Iris pigment epithelial cell (primary cell): ENCODE measurements at places on chromosomes 2 and 18.

DNA sequence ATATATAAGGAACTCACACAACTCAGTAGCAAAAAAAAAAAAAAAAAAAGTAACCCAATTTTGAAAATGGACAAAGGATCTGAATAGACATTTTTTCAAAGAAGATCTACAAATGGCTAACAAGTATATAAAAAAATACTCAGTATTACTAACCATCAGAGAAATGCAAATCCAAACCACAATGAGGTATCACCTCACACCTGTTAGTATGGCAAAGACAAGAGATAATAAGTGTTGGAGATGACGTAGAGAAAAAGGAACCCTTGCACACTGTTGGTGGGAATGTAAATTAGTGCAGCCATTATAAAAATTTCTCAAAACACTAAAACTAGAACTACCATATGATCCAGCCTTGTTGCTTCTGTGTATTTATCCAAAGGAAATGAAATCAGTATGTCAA lies 5.8 kb upstream of the CNDP1 start:
- DNase-seq: no peak

DNA sequence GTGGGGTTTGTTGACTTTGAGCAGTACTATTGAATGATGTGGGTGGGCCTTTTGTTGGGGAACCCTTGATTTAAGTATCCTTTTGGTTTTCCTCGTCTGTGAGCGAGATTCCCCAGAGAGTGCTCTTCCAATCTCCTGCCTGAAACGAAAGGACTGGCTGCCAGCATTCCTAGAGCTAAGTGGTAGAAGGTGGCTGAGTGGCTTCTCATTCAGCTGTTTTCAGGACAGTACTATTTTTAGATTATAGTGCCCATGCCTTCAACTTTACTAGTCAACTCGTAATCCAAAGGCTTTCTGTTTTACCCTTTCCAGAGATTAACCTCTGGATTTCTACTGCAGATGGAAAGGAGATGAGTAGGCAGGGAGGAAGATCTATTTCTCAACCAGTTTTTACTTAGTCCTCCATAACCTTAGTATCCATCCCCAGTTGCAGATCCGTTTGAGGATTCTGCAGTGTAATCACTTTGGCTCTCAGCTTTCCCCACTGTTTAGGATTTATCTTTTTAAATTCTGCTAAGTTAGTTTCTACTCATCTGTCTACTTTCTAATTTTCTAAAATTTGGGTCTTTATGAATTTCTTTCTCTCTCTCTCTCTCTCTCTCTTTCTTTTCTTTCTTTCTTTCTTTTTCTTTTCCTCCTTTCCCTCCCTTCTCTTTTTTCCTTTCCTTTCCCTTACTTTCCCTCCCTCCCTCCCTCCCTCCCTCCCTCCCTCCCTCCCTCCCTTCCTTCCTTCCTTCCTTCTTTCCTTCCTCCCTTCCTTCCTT lies 9.2 kb downstream of the SLC4A1AP start:
- DNase-seq: no peak

DNA sequence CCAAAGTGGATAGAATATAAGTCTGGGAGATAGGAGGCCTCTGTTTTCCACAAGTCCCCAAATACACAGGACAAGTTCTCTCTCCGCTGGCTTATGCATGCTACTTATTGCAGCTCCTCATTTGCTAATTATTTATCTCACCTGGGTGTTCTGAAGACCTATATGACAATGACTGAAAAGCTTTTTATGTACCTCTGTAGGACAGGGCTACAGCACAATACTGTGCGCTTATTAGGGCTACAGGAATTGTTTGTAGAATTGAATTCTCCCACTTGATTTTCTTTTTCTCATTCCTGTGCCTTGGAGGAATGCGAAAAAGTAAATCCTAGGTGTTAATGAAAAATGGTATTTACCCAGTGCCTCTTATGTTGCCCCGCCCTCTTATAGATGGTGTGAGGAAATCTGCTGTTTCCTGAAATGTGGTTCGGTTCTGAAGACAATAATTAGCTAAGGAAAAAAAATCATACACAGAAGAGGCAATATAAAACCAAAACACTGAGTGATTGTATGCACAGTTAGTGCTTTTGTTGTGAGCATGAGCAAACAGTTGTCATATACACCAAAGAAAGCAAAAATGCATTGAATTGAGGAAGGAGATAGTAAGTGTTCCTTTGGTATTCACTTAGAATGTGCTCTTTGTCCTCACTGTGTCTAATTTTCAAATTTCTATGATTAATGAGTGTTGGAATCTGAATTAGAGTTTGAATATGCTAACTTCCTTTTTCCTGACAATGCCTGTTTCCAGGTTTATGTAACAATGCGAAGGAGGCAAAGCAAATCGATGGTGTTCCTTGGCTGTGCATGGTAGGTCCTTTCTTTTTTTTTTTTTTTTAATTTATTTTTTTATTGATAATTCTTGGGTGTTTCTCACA lies 78.7 kb upstream of the PNPT1 start:
- DNase-seq: no peak

DNA sequence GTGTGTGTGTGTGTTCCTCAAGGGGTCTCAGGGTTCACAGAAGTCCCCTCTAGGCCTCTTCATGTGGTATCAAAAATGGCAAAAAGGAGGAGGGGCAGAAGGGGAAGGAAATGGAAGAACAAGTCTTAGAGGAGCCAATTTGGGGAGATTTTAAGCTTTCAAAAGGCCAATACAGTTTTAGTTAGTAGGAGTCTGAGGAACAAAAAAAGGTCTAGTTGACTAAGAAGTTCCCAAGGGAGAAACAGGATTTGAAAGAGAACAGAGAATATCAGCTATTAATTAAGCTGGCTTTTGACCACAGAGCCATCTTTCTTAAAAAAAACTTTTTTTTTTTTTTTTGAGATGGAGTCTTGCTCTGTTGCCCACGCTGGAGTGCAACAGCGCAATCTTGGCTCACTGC lies 7.1 kb downstream of the RNF125 start:
- DNase-seq: no peak

DNA sequence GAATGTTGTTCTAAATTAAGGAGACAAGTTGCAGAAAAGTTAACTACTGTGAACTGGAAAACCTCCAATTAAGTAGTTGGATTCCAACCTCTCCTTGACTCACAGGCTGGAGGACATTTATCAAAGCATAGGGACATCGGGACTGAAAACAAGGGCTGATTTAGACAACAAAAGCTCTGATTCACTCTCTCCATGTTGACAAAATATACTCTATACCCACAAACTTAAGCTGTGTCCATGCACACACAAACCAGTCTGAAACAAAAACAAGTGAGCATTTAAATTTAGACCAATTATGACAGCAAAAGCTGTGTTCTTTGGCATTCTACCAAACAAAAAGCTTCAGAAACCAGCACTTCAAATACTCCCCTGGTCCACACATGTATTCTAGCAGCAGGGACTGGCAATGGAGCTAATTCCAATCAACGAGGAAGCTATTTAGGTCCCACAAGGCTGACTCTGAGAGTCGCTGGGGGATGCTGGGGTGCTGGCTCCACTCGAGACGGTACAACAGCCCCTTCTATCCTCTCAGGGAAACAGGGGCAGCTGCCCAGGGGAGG lies 71.4 kb downstream of the NXPH2 start:
- DNase-seq: peak; percentile 53

GRCh38 chr18:72160510-72161445 lies 383.4 kb downstream of the CBLN2 start:
- DNase-seq: no peak

- no peak for DNase-seq
Measured at GRCh38 chr2:238146884-238147544, 8.5 kb downstream of the KLHL30 start.

DNA sequence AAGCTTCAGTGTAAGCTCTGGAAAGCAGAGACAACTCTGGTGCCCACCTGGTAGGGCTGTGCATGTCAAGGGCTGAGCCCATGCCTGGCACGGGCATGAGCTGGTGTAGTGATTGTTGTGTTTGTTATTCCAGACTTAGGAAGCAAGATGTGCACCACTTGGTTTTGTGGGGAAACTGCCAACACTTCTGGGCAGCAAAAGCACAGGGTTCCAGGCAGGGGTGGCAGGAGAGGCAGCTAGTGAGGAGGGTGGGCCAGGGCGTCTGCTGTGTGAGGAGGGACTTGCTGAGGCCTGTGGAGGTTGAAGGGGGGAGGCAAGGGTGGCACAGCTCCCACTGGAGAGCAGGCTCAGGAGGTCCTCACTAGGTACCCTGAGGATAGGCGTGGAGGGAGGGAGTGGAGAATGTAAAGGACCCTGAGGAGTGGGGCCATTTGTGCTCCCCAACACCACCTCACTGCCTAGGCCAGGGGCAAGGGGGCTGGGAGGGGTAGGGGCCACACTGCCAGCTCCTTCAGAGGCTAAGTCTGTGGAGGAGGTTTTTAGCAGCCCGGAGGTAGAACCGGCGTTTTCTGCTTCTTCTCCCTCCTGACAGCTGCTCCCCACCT lies 104.0 kb upstream of the POU3F3 start:
- DNase-seq: no peak

DNA sequence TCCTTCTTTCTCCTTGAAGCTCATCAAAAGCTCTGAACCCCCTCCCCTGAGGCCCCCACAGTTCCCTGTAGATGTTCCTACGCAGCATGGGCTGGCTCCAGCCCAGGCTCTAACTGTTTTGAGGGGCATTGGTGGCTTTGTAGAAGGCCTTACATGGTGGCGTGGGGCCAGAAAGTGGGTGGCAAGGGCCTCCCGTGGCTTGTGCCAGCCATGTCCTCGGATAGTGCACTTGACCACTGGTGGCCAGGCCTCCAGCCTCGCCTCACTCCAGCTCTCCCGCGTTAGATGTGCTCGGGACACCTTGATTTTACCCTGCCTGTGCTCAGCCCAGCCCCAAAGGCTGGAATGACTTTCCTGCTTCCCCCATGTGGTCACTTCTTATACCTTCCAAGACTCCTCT lies 92.9 kb downstream of the TWIST2 start:
- DNase-seq: no peak

GRCh38 chr2:28975671-28976070 lies 5.4 kb upstream of the TOGARAM2 start:
- DNase-seq: peak; percentile 57

- DNase-seq: no peak
Measured at GRCh38 chr2:177038787-177039484, 173.7 kb upstream of the HNRNPA3 start.

DNA sequence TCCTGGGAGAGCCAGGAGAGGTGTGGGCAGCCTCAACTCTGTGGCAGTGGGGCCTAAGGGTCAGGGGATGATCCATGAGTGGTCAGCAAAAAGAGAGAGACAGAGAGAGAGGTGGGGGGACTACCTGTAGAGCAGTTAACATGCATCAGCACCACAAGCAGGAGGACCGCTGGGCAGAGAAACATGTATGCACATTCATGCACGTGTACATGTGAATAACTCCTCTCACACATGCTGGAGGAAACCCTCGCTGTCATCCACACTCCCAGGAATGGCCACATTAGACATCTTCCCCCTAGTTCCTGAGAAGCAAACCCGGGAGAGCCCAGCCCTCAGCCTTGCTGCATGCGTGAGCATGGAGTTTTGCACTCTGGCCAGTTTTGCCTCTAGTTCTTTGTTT lies 166.1 kb downstream of the SMAD7 start:
- DNase-seq: no peak

DNA sequence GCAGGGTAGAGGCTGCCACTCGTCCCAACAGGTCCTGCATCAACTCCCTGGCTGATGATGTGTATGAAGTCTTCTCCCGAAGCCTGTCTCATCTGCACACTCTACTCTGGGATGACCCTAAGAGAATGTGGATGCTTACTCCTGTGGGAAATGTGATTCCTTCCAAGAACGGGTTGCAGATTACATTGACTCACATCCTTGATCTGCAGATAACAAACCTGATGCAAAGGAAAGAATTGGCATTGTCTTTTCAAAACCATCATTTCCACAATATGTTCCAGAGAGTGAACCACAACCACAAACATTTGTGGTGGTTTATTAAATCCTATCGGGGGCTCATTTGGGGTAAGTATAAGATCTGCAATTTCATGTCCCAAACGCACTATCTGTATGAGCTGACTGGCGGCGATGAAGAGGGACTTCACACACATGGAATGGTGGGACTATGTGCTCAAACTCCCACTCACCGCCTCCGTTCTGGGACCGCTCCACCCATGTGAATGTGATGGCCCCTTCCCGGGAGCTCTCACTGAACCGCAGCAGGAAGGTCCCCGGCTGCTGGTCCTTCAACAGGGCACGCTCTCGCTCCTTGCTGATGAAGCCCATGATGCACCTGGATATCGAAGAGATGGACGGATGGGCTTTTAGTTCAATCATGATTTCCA lies 35.5 kb downstream of the STAT1 start:
- DNase-seq: peak; percentile 80

DNA sequence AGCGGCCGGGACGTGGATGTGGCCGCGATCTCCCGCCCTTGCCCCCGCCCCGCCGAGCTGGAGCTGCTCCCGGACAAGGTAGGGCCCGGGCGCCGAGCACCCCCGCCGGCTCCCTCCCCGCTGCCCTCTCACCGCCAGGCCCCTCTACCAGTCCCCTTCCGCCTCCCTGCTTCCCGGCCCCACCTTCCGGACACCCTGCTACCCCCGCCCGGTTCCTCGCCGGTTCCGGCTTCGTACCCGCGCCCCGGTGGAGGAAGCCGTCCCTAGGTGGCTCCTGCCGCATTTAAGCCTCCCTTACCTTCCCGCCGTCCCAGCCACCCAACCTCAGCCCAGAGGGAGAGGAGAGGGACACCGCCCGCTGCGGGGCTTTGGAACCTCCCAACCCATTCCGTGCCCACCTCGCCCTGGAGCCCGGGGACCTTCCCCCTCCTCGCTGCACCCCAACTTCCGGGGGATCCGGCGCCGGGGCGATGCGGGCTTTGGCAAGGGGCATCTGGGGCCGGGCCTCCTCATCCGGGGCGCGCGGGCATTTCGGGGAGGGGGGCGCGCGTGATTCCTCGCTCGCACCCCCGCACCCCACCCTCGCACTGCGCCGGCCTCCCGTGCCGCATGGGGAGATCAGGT lies 475 bp downstream of the B3GNT2 start:
- DNase-seq: no peak

GRCh38 chr2:209771474-209772289 lies at the start of gene UNC80:
Gene UNC80 (plus strand): TSS chr2:209771832. CDS start chr2:209772073, 241 bp downstream.
- peak; percentile 69 for DNase-seq

- DNase-seq: no peak
Measured at GRCh38 chr2:241834527-241835210, 24.0 kb downstream of the PDCD1 start.

GRCh38 chr2:190896477-190896876 lies 15.9 kb downstream of the GLS start:
- DNase-seq: peak; percentile 55

DNA sequence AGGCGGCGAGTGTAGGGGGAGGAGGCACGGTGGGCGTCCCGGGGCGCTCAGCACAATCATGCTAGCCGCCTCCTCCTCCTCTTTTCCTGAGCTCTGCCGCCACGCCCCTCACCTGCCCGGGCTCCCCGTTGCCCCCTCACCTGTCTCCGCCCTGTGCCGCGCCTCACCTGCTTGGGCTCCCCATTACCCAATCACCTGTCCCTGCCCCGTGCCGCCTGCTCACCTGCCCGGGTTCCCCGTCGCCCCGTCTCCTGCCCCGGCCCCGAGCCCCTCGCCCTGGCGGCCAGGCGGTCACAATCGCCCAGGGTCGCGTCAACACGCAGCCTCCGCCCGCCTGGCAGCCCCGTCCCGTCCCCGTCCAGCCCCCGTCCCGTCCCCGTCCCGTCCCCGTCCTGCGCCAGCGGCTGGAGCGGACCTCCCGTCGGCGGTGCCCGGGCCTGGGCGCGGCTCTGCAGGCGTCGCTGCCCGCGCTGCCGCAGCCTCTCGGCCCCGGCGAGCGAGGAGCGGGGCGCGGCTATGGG lies at the start of gene DCDC2C:
DCDC2C (plus strand) TSS at position 340 of the 521 bp plus-strand sequence; CDS start at position 517, 177 bp downstream.
- no peak for DNase-seq

GRCh38 chr2:205637320-205637602 lies 45.0 kb upstream of the NRP2 start:
- no peak for DNase-seq

GRCh38 chr2:231685349-231686191 lies 22.8 kb upstream of the PTMA start:
- DNase-seq: no peak

GRCh38 chr2:212027681-212028628 lies 510.6 kb downstream of the ERBB4 start:
- DNase-seq: peak; percentile 68
